Naive thymus-derived CD4-positive, alpha-beta T cell (primary cell): ENCODE measurements at places on chromosomes 1 and 21.

- no peak for DNase-seq
These were observed 131.9 kb downstream of the HLX start for GRCh38 chr1:221011145-221011544.

DNA sequence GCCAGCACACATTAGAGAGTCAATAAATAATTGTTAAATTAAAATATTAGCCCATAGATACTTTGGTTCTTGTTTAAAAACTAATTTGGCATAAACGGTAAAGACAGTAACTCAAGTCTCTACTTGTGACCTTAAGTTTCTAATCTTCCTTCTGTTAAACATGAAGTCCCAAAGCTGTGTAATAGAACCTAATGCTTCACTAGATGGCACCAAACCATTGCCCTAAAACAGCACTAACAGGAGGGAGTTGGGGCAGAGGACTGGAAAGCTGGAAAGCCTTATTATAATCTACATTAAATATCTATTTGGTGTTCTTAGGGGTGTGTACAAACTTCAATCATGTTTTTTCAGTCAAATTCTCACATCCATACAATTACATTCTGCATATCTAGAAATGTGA, 176.7 kb downstream of the OLFM3 start:
- DNase-seq: no peak

- no peak for DNase-seq
These were observed 39.3 kb downstream of the TBX15 start for GRCh38 chr1:118948846-118949245.

- DNase-seq: peak; percentile 27
These were observed 282 bp upstream of the ECE1 start for GRCh38 chr1:21290546-21290944.

DNA sequence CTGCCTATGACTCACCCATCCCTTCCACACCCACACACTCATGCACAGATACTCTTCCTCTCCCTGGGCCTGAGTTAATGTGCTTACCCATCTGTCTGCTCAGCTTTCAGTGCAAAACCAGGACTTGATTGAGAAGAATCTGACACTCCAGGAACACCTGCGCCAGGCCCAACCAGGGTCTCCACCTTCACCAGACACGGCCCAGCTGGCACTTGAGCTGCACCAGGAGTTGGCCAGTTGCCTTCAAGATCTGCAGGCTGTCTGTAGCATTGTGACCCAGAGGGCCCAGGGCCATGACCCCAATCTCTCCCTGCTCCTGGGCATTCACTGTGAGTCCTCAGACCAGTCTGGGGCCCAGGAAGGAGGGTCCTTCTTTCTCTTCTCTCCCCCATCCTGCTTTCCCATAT, 3.5 kb upstream of the SH3BGRL3 start:
- no peak for DNase-seq
